Activated naive CD8-positive, alpha-beta T cell treated with anti-CD3 and anti-CD28 coated beads for 36 hours (primary cell): ENCODE measurements at places on chromosomes 7 and 10. TPM values are rescaled to one million over a fixed set of nuclear protein-coding genes. Genes with fewer than 3 reads are reported as not detected.

Gene MYL10
- not detected for total RNA-seq

GRCh38 chr7:102425639-102426267 lies 7.6 kb upstream of the ORAI2 start:
- DNase-seq = peak; percentile 86

DNA sequence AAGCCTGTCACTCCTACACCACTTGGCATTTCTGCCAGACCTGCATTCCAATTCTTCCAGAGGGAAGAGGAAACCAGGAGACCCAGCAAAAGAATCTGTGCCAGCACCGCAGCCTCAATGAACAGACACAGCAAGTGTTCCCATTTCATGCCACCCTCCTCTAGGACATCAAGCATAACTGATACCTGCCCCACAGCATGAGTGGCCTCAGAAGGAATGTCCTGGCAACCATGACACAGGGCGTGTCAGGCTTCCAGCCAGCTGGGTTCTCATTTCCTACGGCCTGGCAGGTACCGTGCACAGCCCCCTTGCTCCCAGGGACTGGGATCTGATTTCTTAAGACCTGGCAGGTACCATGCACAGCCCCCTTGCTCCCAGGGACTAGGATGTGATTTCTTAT lies 7.8 kb downstream of the MAD1L1 start:
- no peak for DNase-seq

Gene PDE6C
- not detected for total RNA-seq

GRCh38 chr10:79140085-79140793 lies 71.5 kb downstream of the ZMIZ1 start:
- DNase-seq = no peak

- no peak for DNase-seq
Measured at GRCh38 chr10:99449023-99449422, 18.6 kb upstream of the GOT1 start.

Gene NOC3L
- 47.9 TPM for total RNA-seq

Gene LOXL4
- total RNA-seq = not detected

Gene C10orf67
- 0.60 TPM for total RNA-seq

DNA sequence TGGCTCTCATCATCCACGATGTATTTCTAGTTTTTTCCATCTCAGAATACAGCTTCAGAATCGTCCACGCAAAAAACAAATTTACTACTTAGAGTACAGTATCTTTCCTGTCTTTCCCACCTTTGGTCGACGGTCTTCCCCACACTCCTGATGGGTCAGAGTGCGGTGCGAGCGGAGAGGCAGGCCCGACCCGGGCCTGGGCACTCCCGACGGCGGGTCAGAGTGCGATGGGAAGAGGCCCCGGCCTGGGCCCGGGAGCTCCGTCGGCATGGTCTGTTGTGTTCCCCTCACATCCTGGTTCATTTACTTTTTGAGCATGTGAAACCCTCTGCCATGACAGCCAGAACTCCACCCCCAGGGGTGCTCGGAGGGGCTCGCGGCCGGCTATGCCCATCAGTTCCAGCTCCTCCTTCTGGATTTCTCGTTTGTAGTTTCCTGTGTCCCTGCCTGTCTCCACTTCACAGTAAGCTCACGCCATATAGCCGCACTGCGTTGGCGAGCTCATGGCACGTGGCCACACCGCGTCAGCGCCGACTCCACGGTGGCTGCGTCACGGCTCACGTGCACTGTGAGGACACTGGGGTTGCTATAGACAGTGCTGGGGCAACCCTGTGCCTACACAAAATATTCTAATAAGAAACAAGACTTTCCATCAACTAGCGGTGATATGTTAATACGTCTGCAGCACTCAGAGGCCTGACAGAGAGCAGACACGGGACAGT lies 7.8 kb downstream of the COX19 start:
- DNase-seq = no peak
